ENCODE measurements at places on chromosomes 5 and 9.

DNA sequence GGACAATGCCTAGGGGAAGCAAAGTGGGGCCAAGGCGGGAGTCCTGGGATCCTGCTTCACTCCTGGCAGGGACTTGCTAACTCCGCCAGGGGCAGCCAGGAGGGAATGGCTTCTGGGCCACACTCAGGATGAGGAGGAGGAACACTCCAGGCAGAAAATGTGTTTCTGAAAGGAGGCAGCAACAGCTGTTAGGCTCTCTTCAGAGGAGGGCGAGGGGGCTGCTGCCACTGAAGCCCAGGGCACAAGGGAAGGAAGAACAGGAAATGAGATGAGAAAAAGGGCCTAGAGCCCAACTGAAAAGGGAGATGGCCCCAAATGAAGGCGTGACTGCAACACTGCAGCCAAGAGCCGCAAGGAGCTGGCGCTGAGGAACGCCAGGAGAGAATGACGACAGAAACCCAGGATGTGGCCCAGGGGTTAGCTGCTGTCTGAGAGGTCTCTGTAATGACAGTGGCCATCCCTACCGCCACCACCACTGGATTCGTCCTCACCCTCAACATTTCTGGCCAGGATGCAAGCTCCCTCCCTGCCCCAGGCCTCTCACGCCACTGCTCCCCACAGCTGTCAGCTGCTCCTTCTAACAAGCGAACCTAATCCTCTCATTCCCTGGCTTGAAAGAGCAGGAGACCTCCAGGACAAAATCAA is 15.8 kb downstream of the PSMB7 start:
- no peak for DNase-seq

DNA sequence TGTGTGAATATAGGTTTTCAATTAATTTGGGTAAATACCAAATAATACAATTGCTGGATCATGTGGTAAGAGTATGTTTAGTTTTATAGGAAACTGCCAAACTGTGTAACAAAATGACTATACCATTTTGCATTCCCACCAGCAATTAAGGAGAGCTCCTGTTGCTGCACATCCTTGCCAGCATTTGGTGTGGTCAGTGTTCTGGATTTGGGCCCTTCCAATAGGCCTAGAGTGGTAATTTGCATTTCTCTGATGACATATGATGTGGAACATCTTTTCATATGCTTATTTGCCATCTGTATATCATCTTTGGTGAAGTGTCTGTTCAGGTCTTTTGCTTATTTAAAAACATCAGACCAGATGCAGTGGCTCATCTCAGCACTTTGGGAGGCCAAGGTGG is 11.6 kb upstream of the RFK start:
- no peak for DNase-seq

DNA sequence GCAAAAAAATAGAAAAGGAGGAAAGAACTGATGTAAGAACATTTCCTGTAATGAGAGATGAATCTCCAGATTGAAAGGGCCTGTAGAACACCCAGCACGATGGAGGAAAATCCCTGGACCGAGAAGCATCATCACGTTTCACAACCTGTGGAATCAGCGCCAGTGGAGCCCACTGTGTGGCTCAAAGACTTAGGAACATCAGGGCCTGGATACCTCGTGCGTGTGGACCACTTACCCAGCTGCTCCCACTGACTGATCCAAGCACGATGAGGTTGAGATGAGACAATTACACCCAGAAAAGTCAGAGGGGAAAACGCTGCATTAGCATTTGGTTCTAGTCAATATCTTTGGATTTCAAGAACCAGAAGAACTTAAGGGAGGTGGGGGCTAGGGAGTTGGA is 224.6 kb downstream of the SYK start:
- no peak for DNase-seq

GRCh38 chr5:45609661-45610060 is 86.5 kb downstream of the HCN1 start:
- DNase-seq = no peak

GRCh38 chr5:177364159-177364962 is 6.6 kb downstream of the RGS14 start:
- no peak for DNase-seq

GRCh38 chr9:127934986-127935385 is 2.7 kb downstream of the DPM2 start:
- no peak for DNase-seq

- no peak for DNase-seq
Observed at GRCh38 chr9:101027236-101027635, 1.3 kb upstream of the PLPPR1 start.

GRCh38 chr9:5552301-5552700 is 42.0 kb downstream of the PDCD1LG2 start:
- no peak for DNase-seq

DNA sequence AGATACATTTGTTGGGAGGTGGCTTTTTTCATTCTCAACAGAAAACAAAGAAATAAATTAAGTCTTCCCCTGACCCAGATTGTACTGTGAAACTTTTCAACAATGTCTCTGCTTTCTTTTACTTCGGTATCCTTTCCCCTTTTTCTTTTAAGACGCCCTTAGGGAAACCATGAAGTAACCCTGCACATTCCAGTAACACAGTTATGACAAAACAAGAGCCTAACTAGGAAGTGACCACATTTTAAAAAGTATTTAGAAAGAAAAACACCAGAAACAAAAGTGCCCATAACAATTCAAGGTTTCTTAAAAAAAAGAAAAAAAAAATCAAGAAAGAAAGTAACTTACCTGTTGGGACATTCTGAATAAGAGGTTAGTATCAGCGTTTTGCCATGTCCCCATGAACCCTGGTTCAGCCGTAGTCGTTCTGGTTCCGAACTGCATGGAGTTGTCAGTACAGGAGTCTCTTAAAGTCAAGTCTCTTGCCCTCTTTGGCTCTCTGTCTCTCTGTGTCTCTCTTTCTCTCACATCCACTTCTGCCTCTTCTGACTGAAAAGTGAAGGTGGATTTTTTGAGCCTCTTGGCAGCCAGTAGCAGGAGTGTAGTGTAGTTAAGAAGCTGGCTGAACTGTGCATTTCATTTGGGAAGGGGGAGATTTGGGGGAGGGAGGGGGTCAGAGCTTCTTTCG is 142.9 kb downstream of the BNC2 start:
- no peak for DNase-seq

DNA sequence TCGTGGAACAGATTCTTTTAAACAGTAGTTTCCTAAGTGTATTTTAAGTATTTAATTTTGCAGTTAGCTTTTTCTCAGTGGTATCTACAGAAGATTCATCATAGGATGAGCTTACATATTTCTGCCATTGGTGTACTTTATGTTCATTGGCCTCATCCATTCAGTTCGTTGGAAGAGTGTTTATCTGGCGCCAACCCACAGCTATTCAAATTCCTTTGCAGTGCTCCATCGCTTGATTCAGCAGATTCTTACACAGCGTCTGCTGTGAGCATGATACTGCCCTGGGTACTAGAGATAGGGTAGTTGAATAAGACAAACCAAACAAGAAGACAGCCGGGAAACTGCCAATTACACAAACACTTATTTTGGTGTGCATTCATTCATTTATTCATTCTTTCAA is 55.1 kb downstream of the NUP214 start:
- DNase-seq = no peak

- DNase-seq = no peak
Observed at GRCh38 chr9:113620377-113621161, 157.0 kb downstream of the RGS3 start.

DNA sequence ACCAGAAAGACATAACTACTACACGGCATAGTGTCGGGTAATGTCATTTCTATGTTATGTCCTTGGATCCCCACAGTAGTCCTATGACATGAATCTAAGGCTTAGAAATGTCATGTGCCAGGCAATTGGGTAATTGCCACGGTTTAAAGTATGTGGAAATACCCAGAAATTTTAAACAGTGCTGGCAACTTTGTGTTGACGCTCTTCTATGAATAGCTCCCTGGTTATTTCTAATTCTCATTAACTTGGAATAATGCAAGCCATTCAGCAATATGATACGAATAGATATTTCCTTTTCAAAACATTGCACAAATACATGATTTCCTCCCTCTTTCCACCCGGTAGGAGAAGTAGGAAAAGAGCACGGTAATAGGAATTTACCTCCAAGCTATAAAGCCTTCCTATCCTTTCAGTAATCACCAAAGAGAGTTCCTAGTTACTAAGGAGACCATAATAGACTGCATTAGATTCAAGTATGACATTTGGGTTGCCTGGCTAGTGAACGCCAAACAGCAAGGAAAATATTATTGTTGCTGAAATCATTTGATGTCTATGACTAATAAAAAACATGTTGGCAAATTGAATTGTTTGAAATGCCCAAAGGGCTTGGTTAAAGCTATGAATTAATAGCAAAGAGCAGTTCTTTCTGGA is 168.4 kb downstream of the CCDC192 start:
- DNase-seq = no peak

DNA sequence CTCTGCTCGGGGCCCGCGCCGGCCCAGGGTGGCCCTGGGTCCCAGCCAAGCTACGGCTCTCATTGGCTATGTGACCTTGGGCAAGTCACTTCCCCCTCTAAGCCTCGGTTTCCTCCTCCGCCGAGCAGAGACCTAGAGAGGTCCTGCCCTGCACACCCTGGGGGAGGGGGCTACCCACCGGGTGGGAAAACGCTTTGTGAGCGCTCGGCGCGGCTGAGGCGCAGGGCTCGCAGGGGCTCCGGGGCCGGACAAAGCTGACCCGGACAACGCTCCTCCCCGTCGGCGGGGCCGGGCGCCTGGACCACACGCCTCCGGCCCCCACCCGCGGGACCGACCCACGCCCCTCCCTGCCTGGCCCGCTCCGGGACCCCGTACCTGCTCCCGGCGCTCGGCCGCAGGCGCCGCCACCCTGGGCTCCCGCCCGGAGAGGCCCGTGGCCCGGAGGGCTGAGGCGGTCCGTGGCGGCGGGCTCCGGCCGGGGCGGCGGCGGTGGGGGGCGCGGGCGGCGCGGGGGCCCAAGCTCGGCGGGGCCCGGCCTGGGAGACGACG is 85.7 kb upstream of the MELK start:
- peak; percentile 26 for DNase-seq

DNA sequence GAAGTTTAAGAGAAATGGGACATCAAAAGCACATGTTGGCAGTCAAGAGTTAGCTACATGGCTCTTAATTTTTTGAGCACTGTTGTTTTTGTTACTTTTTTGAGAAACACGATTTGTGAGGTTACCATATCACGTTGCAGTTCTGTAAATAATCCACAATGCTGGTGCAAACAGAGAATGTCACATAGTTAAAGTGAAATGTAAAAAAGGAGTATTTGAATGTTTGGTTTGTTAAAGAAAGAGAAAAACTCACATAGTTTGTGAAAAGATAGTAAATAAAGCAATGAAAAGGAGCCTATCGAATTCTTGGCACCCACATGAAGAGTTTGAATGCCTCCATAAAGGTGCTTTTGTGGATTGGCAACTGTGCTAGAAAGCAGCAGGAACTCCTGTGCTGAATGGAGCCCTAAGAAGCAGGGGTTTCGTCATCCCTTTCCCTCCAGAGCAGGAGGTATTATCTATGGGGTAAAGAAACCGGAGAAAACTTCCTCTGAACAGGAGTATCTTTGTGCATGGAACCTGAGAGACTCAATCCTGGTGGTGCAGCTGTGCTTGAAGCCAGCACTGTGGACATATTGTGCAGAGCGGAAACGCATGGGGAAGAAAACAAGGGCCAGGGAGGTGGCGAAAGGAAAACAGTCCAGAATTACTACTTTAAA is 148.5 kb upstream of the OTULINL start:
- DNase-seq = no peak

DNA sequence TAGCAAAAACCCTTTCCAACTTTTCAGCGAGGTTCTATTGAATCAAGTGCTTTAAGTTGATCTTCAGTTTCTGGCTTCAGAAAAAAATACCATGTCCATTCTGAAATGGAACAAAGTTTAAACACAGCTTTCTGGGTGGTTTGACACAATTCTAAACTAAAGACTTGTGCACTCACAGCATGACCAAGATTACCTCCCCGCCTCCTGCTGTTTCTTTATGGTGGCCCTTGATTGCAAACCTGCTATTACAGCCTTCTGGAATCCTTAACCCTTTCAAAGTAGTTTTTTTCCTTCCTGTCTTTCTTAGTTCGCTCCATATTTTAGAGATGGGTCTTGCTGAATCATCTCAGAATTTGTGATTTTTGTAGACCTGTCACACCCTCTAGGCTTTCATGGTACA is 135.9 kb upstream of the FBN2 start:
- DNase-seq = no peak

DNA sequence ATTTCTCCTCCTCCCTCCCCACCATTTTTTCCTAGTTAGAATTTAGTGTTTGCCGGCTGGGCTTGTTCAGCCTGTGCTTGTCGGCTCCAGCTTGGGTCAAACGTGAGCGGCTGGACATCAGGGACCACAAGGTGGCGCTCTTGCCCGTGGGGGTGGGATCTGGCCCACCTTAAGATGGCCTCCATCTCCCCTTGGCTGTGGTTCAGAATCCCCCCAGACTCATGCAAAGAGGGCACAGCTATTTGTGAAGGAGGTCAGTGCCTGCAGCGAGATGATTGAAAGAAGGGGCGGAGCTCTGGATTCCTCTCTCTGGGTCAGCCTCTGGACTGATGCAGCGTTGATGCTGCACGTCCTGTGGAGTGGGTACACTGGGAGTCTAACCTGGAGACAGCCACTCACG is 283.3 kb upstream of the TUT7 start:
- DNase-seq = no peak

- no peak for DNase-seq
Observed at GRCh38 chr9:34994900-34995669, 5.5 kb downstream of the DNAJB5 start.

DNA sequence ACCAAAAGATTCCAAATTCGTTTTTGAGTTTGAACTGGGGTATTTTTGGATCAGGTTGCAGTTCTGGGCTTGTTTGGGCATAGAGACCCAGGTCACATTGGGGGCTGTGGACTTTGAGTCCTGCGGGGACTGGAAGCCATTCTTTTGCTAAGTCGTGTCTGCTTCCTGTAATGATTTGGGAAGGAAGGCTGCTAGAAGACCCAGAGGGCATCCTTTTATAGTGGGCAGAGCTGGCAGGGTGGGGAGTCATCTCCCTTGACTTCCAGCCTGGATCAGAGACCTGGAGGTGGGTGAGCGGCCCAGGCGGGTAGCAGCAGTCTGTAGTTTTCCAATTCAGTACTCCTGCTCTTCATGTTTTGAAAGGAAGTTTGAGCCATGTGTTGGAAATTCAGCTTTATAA is 11.3 kb downstream of the ZNF618 start:
- no peak for DNase-seq

DNA sequence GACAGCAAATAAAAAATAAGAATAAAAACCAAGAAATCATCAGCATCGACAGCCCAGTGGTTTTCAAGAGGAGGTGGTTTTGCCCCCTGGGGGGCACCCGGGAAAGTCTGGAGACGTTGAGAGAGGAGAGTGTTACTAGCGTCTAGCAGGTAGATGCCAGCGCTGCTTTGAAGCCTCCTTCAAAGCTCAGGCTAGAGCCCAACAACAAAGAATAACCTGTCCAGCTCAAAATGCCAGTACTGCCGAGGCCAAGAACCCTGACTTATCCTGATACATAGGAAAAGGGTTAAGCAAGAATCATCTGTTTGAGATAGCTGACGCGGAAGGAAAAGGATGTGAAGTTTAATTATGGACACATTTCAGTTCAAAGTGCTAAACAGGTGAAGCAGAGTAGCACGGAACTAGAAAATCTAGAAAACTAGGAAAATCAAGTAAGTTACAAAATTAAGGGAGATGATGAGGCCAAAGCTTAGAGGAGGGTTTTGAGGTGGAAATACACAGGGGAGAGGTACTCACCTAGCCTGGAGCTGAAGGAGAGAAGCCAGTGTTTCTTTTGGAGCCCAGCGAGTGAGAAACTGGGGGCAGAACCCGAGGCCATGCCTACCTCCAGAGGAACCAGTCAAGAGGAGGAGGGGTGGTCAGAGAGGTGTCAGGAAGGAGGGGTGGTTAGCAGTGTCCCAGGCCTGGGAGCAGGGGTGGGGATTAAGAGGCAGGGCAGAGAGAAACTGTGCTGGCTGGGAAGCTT is 121.0 kb upstream of the RETREG1 start:
- no peak for DNase-seq

- no peak for DNase-seq
Observed at GRCh38 chr9:124415852-124416484, 726 bp upstream of the PSMB7 start.

Measured in activated T-helper 1 cell treated with Interleukin-2 at 50 U/mL for 16 hours (primary cell).